ENCODE measurements at places on chromosomes 2 and 18. TPM values are rescaled to one million over a fixed set of nuclear protein-coding genes. Genes with fewer than 3 reads are reported as not detected.

DNA sequence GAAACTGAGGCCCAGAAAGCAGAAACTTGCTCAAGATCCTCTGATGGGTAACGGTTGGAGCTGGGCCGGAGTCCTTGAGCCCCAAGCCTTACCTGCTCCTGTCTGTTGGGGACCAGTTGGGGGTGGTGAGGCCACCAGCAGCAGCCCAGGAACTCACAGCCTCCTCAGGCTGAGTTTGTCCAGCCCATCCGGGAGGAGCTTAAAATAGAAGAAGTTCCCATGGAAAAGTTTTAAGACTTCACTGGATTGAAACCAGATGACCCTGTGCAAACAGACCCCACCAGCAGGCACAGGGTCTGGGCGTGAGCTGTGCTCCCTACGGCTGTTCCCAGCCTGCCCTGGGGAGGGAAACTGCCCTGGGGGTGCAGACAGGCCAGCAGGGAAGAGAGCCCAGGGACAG, 40.6 kb upstream of the FOSL2 start:
- DNase-seq: no peak
- peaks cover 9% of the 10 kb centered on the region for H3K4me1 ChIP-seq
- no peak overlapping the region for H3K4me3 ChIP-seq
- no peaks in the 10 kb centered on the region for H3K36me3 ChIP-seq
- H3K27ac ChIP-seq: no peak overlapping the region

DNA sequence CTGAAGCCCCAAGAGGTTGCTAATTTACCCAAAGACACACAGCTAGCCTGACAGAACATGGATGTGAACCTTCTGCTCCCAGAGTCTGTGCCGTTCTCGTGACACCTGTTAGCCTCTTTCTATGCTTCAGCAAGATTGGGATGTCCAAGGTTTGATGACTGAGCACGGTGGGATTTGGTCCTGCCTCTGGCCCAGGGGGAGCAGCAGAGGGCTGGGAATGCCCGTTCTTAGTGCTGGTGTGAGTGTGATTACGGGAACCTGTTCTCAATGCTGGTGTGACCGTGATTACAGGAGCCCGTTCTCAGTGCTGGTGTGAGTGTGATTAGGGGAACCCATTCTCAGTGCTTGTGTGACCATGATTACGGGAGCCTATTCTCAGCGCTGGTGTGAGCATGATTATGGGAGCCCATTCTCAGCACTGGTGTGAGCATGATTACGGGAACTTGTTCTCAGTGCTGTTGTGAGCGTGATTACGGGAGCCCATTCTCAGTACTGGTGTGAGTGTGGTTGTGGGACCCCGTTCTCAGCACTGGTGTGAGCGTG, 67.3 kb upstream of the SNTG2 start:
- no peaks in the 10 kb centered on the region for H3K4me1 ChIP-seq
- H3K36me3 ChIP-seq: no peaks in the 10 kb centered on the region
- no peak for DNase-seq
- no peak overlapping the region for H3K4me3 ChIP-seq
- no peak overlapping the region for H3K27ac ChIP-seq

EGR4 gene
- not detected for total RNA-seq

NEU4 gene
- total RNA-seq: not detected

GALNT13 gene
- 0.26 TPM for total RNA-seq

DNA sequence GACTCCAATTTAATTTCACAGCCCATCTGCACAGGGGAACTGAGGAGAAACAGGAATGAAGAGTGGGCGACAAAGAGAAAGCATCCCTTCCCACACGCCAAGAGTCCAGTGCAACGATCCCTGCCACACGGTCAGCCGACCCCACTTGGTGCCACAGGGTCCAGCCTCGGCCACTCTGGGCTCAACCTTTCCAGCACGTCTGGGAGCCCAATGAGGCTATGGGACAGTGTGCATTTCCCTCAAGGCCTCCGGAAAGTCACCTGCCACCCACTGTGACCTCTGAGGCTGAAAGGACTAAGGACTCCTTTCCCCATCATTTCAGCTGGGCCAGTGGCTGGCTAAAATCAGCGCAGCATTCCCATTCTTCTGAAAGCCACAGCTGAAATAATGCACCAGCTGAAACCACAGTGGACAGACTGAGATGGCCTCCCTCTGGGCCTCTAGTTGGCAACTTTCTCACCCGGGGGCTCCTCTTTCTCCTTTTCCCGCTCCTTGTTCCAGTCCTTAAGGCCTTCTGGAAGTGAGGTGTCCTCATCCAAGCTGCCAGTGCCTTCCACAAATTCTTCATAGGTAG, 21.2 kb downstream of the TUBB6 start:
- no peaks in the 10 kb centered on the region for H3K27me3 ChIP-seq
- H3K27ac ChIP-seq: no peak overlapping the region
- DNase-seq: no peak
- peaks cover 6% of the 10 kb centered on the region for H3K4me1 ChIP-seq
- H3K4me3 ChIP-seq: no peak overlapping the region

DNA sequence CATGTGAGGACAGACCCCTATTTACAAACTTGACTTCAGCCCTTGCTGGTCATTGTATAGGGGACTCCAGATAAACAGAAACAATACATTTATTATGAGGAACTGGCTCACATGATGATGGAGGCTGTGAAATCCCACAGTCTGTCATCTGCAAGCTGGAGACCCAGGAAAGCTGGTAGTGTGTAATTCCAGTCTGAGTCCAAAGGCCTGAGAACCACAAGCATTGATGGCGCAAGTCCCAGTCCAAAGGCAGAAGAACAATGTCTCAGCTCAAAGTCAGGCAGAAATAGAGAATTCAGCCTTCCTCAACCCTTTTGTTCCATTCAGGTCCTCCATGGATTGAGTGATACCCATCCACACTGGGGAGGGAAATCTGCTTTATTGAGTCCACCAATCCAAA, 28.1 kb upstream of the SPP2 start:
- peaks cover 4% of the 10 kb centered on the region for H3K27me3 ChIP-seq
- H3K4me3 ChIP-seq: no peak overlapping the region
- H3K27ac ChIP-seq: no peak overlapping the region
- H3K36me3 ChIP-seq: peaks cover 4% of the 10 kb centered on the region

All from activated naive CD8-positive, alpha-beta T cell treated with anti-CD3 and anti-CD28 coated beads, Interleukin-2, amount 10 ng/mL, durations not matched to agents 7 days and 5 days (primary cell).